ENCODE measurements at places on chromosomes 1 and 21.

- DNase-seq, result no peak
- no peaks in the 10 kb centered on the region for H3K27me3 ChIP-seq
- no peak overlapping the region for H3K4me3 ChIP-seq
- H3K4me1 ChIP-seq, result peaks cover 24% of the 10 kb centered on the region
- H3K27ac ChIP-seq, result no peak overlapping the region
Observed at GRCh38 chr1:206477581-206478380, 7.5 kb downstream of the IKBKE start.

DNA sequence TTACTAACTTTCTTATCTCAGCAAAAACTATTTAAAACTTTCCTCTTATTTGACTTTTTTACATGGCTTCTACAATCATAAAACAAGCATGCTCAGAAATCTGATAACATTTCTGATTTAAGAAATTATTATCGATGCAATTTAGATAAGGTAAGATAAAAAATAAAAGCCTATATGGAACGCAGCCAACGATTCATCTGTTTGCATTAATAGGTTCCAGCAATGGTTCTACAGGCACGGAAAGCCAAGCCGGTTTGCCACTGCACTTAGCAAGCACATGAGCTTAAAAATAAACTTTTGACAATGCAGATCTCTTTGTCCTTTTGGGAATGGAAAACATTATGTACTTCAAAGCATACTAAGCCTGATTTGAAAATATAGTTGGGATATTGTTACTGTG, 77.5 kb upstream of the KCNK2 start:
- H3K36me3 ChIP-seq, result no peaks in the 10 kb centered on the region
- no peak overlapping the region for H3K27ac ChIP-seq

DNA sequence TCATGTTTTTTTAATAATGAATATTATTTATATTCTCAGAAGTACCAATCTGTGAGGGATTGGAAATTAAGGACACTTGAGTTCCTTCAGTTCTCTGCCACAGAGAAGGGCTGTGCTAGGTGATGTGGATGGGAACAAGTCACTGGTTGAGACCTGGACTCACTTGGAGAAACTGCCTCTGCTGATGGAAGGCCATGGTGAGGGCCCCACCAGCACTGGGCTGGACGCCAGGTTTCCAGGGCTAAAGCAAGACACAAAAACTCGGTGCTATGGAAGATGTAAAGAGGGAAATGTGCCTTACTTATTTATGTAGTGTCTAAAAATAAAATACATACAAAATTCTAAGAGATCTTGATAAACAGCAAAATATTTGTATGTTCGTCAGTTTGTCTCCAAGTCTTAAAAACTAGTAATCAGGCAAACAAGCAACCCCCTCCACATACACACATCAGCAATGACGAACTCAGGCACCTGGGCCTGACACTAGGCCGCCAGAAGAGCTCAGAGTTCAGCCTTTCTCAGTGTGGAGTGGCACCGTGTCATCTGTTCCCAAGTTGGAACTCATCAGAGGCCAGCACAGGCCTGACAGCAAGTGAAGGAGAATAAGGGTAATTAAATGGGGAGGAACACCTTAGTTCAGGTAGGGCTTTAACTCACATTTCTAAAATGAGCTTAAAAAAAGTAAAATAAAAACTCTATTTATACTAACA, 19.6 kb downstream of the SIPA1L2 start:
- H3K27me3 ChIP-seq, result no peaks in the 10 kb centered on the region
- H3K4me1 ChIP-seq, result peaks cover 22% of the 10 kb centered on the region
- no peaks in the 10 kb centered on the region for H3K36me3 ChIP-seq
- no peak overlapping the region for H3K4me3 ChIP-seq
- no peak overlapping the region for H3K27ac ChIP-seq

DNA sequence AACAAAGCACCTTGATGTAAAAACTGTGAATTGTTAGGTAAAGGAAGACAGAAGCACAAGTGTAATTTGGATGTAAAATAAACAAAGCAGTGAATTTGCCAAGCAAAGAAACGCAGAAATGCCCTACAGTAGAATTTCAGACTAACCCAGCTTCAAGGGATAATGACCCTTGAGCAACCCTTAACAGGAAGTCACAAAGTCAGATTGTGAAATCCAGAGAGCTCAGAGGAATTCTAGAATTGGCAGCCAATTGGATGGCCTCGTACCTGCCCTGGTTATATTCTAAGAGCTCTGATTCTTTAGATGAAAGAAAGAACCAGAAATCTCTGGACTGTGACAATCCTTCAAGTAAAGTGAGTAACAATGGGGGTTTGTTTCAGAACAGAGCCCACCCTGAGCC, 152.7 kb upstream of the CHRM3 start:
- H3K4me3 ChIP-seq, result no peak overlapping the region
- H3K27me3 ChIP-seq, result no peaks in the 10 kb centered on the region
- no peaks in the 10 kb centered on the region for H3K4me1 ChIP-seq
- DNase-seq, result no peak

DNA sequence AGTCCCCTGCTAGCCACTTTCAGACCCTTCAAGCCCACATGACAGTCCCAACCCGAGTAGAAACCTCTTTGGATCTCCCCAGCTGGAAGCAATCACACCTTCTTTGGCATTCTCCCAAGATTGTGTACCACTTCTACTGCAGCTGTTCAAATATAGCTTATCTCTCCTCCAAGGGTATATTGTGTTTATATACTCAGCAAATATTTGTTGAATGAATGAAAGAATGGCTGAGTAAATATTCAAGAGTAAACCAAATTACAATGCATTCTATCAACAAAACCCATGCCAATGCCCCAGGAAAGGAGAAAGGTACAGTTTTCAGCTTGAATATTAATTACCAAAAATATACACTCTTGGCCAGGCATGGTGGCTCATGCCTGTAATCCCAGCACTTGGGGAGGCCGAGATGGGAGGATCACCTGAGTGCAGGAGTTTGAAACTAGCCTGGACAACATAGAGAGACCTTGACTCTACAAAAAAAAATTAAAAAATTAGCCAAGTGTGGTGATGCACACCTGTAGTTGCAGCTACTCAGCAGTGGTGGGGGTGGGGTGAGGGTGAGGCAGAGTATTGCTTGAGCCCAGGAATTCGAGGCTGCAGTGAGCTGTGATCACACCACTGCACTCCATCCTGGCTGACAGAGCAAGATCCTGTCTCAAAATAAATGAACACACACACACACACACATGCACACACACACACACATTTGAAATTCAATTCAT, 68.5 kb downstream of the NIBAN1 start:
- peak overlapping the region; percentile 84 for H3K27ac ChIP-seq
- peaks cover 58% of the 10 kb centered on the region for H3K4me1 ChIP-seq
- H3K36me3 ChIP-seq, result no peaks in the 10 kb centered on the region
- no peaks in the 10 kb centered on the region for H3K27me3 ChIP-seq
- H3K4me3 ChIP-seq, result peak overlapping the region; percentile 10
